ENCODE measurements at places on chromosomes 2 and 18. TPM values are rescaled to one million over a fixed set of nuclear protein-coding genes. Genes with fewer than 3 reads are reported as not detected.

DNA sequence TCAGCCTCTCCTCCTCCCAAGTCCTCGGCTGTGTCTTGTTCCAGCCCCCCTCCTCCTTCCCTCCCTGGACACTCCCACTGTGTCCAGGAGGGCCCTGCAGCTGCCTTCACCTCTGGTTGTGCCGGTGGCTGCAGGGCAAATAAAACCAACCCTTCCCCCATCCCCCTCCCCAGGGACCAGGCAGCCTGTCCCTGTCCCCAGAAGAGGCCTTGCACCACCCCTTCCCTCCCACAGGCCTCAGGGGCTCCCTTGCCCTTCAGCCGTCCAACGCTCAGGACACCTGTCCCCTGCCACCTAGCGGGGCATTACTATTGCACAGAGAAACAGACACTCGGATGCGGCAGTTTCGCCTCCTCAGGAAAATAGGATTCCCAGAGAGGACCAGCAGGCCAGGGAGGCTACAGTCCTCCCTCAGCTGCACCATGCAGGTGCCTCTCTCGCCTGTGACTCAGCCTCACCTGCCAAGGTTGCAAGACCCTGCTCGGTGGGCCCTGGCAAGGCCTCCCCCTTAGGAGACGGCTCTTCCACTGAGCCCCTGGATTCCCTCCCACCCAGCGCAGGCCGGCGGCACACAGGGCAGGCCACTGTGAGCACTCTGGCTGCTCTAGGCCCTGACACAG, 5.5 kb upstream of the GPC1 start:
- DNase-seq, result no peak

GRCh38 chr2:102111823-102112222, 30.7 kb upstream of the IL1R1 start:
- DNase-seq, result no peak

DNA sequence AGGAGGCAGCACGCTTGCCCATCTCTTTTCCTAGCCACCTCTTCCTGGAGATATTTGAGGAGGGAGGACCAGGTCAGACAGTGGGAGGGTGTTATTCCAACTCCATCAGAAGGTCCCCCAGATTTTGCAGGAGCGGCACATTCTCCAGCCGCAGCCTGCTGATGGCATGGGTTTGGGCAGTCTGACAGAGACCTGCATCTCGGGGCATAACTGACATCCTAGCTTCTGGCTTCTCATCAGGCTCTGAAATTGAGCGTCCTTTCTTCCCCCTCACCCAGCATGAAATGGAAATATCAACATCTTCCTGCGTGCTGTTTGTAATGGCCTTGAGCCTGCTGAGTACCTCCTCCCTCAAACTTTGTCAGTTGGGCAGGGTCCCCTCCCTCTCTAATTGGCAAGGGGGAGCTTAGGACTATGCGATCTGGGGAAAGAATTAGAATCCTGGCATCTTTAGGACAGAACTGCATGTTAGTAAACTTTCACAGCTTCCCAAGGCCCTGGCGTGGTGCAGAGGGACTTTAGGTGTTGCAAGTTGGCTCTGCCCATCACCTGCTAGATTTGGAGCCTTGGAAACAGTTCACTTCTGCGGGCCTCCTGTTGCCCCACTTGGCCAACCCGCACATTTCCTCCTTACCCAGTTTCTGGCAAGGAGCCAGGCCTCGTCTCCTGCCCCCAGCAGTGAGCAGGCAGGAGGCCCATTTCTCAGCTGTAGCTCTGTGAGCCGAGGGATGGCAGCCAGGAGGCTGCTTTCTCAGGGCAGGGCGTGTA, 2.2 kb downstream of the ITM2C start:
- DNase-seq, result no peak

The CPLX4 gene
- 0.31 TPM for total RNA-seq

The SLC4A5 gene
- total RNA-seq, result 0.76 TPM

The ACVR1C gene
- total RNA-seq, result 0.19 TPM
